ENCODE measurements at places on chromosomes 3 and 15. TPM values are rescaled to one million over a fixed set of nuclear protein-coding genes. Genes with fewer than 3 reads are reported as not detected.

DNA sequence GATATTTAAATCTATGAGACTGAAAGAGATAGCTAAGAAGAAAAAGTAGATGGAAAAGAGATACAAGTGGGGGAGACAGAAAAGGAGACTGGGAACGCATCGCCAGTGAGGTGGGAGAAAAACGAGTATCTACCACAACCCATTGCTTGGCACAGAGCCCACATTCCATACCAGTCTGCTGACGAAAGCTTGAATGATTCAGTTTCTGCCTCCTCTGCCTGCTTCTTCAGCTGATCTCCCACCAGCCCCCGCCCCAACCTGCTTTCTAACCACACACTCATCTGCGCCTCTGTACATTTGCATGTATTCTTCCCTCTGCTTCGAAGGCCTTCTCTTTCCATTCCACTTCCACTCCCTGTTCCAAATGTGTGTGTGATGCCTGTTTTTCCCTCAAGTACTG is 188.1 kb downstream of the USP13 start:
- no peaks in the 10 kb centered on the region for H3K4me1 ChIP-seq
- no peak overlapping the region for H3K4me3 ChIP-seq
- H3K36me3 ChIP-seq: no peaks in the 10 kb centered on the region
- no peak overlapping the region for H3K27ac ChIP-seq
- no peaks in the 10 kb centered on the region for H3K27me3 ChIP-seq

DNA sequence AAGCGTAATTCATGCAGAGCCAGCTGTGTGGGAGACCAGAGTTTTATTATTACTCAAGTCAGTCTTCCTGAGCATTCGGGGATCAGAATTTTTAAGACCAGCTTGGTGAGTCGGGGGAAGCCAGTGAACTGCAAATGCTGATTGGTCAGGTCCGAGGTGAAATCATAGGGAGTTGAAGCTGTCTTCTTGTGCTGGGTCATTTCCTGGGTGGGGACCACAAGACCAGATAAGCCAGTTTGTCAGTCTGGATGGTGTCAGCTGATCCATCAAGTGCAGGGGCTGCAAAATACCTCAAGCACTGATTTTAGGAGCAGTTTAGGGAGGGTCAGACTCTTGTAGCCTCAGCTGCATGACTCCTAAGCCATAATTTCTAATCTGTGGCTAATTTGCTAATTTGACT is 228.1 kb upstream of the ATP10A start:
- no peak for DNase-seq
- H3K36me3 ChIP-seq: no peaks in the 10 kb centered on the region
- no peaks in the 10 kb centered on the region for H3K4me1 ChIP-seq
- no peak overlapping the region for H3K27ac ChIP-seq
- no peak overlapping the region for H3K4me3 ChIP-seq

GRCh38 chr3:132554437-132554836 is 42.6 kb upstream of the ACKR4 start:
- no peak overlapping the region for H3K27ac ChIP-seq
- no peak overlapping the region for H3K4me3 ChIP-seq
- no peak for DNase-seq
- H3K36me3 ChIP-seq: no peaks in the 10 kb centered on the region
- H3K4me1 ChIP-seq: no peaks in the 10 kb centered on the region
- no peaks in the 10 kb centered on the region for H3K27me3 ChIP-seq

GRCh38 chr15:36334059-36334458 is 245.4 kb upstream of the CDIN1 start:
- H3K27ac ChIP-seq: no peak overlapping the region
- H3K4me1 ChIP-seq: no peaks in the 10 kb centered on the region
- H3K4me3 ChIP-seq: no peak overlapping the region
- H3K36me3 ChIP-seq: no peaks in the 10 kb centered on the region

The COLQ gene
- 0.27 TPM for total RNA-seq

The GOLGA8Q gene
- total RNA-seq: not detected

GRCh38 chr3:183116025-183116614 is 16.8 kb upstream of the MCCC1 start:
- no peaks in the 10 kb centered on the region for H3K36me3 ChIP-seq
- H3K4me3 ChIP-seq: no peak overlapping the region

The VEPH1 gene
- 4.7 TPM for total RNA-seq

DNA sequence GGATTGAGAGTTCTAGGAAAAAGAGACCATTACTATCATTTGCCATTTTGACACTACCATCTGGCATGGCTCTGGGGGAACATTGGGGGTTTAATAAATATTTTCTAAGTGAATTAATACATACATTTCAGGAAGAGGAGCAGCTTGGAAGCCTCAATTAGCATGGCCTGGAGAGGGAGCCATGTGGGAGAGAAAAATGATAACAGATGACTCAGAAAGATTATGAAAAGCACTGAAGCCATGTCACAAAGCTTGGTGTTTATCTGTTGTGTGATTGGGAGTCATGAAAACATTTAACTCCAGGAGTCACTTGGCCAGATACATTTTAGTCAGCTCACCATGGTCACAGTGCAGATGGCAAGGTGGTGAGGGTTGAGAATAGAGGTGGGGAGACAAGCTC is 121.0 kb downstream of the SSR3 start:
- no peaks in the 10 kb centered on the region for H3K27me3 ChIP-seq
- H3K27ac ChIP-seq: no peak overlapping the region
- no peak overlapping the region for H3K4me3 ChIP-seq
- no peaks in the 10 kb centered on the region for H3K36me3 ChIP-seq
- DNase-seq: no peak

- H3K27ac ChIP-seq: no peak overlapping the region
- H3K4me3 ChIP-seq: no peak overlapping the region
- DNase-seq: no peak
These were observed 32.2 kb downstream of the SSR3 start for GRCh38 chr3:156522673-156523072.

DNA sequence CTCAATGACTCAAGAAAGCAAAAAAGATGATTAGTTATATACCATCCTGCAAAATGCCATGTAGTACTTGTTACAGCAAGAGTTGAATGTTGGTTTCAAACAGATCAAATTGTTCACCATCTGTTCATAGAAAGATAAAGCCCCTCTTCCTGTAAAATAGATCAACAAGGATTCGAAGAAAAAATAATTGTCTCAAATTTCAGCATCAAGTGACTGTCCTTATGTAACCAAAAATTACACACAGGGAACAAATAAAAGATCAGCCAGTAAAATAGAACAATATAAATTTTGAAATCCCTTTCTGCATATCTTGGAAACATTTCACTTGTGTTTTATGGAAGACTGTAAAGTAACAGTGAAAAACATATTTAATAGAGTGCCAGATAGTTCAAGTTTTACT is 165.1 kb upstream of the STAC start:
- H3K4me1 ChIP-seq: peaks cover 4% of the 10 kb centered on the region
- DNase-seq: no peak
- H3K27ac ChIP-seq: no peak overlapping the region
- no peaks in the 10 kb centered on the region for H3K27me3 ChIP-seq
- no peak overlapping the region for H3K4me3 ChIP-seq

DNA sequence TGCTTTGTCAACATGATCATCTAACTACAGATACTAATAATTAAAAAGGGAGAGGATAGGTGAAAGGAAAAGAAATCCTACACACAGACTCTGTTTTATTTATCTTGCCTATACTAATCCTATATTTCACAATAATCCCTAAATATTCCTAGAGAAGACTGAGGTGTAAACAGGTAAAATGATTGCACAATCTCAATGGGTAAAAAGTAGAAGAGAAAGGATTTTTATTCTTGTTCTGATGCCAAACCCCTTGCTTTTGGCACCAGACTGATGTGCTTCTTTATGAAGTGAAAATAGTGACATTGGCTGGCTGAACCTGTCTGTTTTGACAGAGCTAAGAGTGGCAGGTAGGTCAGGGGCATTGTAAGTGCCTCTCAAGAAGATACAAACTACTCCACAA is 101.9 kb upstream of the ZPLD1 start:
- H3K27ac ChIP-seq: no peak overlapping the region
- H3K27me3 ChIP-seq: no peaks in the 10 kb centered on the region
- no peaks in the 10 kb centered on the region for H3K4me1 ChIP-seq

- DNase-seq: no peak
- no peak overlapping the region for H3K4me3 ChIP-seq
- no peaks in the 10 kb centered on the region for H3K36me3 ChIP-seq
These were observed 36.7 kb downstream of the CTDSPL start for GRCh38 chr3:37898424-37898823.

- no peak overlapping the region for H3K27ac ChIP-seq
- no peaks in the 10 kb centered on the region for H3K27me3 ChIP-seq
- DNase-seq: no peak
- peaks cover 6% of the 10 kb centered on the region for H3K4me1 ChIP-seq
These were observed 28.2 kb downstream of the FAH start for GRCh38 chr15:80180986-80181385.

DNA sequence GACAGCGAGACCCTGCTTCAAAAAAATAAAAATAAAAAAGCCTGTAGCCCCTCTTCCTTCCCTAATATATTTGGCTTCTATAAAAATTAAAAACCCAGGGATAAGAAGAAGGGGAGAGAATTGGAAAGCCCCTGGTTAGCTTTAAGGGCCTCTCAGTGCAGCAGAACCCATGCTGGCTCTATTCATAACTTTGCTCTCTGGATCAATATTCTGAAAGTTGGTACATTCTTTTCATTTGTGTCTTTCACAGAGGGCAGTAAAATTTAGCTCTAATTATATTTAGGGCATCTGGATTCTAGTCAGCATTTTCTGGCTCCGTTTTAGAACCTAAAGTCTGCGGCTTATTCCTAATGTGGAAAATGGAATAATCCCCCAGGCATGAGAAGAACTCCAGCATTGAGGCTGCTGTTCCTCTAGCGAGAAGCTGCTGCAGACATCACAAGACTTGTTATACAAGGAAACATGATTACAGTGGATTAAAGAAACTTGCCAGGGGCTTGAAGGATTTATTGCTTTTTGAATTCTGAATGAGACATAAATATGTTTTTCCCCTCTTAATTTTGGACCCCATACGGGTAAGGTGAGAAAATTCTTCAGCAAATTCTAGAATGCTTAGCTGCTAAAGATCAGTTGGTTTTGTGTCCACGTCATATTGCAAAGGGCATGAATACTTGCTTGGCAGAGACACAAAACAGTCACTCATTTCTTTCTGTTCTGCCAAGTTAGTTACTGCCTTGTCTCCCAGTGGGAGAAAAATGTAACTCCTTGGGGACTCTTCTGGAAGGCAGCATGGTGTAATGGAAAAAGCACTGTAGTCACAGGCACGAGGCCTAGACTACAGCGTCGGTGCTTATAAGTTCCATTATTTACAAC is 177.7 kb downstream of the VGLL4 start:
- H3K27ac ChIP-seq: peak overlapping the region; percentile 91
- peaks cover 10% of the 10 kb centered on the region for H3K4me1 ChIP-seq
- H3K4me3 ChIP-seq: no peak overlapping the region
- H3K27me3 ChIP-seq: no peaks in the 10 kb centered on the region
- peak; percentile 70 for DNase-seq

DNA sequence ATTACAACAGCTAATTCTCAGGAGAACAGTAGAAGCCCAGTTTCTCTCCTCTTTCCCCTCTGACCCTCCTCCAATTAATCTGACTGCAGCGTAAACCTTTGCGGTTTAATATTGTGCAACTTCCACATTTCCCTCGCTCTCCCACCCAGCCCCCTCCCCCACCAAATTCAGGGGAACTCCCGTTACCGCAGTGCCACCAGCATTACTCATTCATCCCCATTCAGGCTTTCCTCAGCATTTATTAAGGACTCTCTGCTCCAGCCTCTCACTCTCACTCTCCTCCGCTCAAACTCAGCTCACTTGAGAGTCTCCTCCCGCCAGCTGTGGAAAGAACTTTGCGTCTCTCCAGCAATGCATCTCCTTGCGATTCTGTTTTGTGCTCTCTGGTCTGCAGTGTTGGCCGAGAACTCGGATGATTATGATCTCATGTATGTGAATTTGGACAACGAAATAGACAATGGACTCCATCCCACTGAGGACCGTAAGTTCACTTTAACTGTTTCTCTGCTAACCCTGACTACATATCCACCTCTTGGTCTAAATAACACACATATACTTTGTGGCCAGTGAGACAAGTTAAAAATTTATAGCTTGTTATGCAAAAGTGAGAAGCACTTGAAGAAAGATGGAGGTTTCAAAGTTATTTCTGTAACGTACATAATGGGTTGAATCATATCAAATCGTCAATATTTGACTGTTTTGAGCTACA is at the start of gene PTX3:
Gene PTX3, plus strand, starts transcription at position 268 of the 709 bp plus-strand sequence. Its CDS starts 84 bp downstream, at position 352.
- H3K27ac ChIP-seq: peak within 1 kb of the TSS; percentile 57
- H3K4me3 ChIP-seq: peak within 1 kb of the TSS; percentile 42
- peak; percentile 56 for DNase-seq
- H3K36me3 ChIP-seq: no peaks in the 10 kb centered on the region
- no peaks in the 10 kb centered on the region for H3K4me1 ChIP-seq

DNA sequence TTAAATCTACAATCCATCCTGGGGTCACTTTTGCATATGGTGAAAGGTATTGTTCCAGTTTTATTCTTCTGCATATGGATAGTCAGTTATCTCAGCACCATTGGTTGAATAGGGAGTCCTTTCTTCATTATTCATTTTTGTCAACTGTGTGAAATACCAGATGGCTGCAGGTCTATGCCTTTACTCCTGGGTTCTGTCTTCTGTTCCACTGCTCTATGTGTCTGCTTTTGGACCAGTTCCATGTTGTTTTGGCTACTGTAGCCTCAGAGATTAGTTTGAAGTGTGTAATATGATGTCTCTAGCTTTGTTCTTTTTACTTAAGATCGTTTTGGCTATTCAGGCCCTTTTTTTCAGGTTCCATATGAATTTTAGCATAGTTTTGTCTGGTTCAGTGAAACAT is 795.8 kb downstream of the OTOL1 start:
- no peak overlapping the region for H3K4me3 ChIP-seq
- H3K27me3 ChIP-seq: no peaks in the 10 kb centered on the region
- no peaks in the 10 kb centered on the region for H3K36me3 ChIP-seq
- DNase-seq: no peak
- no peak overlapping the region for H3K27ac ChIP-seq
- no peaks in the 10 kb centered on the region for H3K4me1 ChIP-seq

The AADACL2 gene
- 0.10 TPM for total RNA-seq

The IL16 gene
- 3.3 TPM for total RNA-seq

GRCh38 chr3:137768361-137769321 is 4.5 kb downstream of the SOX14 start:
- peaks cover 100% of the 10 kb centered on the region for H3K27me3 ChIP-seq
- peak; percentile 27 for DNase-seq
- no peaks in the 10 kb centered on the region for H3K36me3 ChIP-seq

DNA sequence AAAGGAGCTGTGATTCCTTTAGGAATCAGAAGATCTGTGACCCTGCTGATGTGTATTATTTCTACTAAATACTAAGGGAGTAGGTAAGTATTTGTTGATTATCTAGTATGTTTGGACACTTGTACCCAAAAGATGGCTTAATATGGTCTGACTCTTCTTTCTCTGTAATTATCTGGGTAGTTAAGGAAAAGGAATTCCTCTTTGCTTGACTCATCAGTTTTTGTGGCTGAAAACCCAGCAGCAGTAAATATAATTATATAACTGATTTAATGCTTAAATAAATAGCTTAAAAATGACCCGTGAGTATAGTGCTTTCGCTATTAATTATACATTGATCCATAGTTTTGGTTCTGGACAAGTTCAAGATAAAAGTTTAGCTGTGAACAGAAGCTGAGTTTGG is 155.8 kb downstream of the LRTM1 start:
- no peaks in the 10 kb centered on the region for H3K36me3 ChIP-seq
- H3K4me1 ChIP-seq: no peaks in the 10 kb centered on the region
- no peak for DNase-seq

The SNUPN gene
- 25.2 TPM for total RNA-seq

Data from hepatocyte (in vitro differentiated cells).